Left lung (tissue), 14 donors: ENCODE measurements at places on chromosomes 11 and 22. TPM values are rescaled to one million over a fixed set of nuclear protein-coding genes. Genes with fewer than 3 reads are reported as not detected.

DNA sequence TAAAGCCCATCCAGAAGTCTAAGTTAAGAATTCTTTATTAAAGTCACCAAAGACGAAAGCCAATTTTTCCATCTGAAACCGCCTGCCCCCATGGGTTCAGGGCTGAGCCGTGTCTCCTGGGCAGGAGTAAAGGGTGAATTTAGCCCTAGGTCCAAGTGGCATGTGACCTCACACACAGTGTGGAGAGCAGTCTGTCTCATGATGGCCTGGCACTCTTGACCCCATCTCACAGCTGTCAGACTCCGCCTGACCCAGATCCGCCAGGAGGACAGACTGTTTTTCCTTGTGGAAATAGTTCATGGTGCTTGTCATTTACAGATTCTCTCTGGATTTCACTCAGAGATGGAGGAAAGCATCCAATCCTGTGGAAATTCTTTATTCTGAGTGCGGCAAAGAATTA, 109.7 kb downstream of the GALNT18 start:
- DNase-seq: no peak

- DNase-seq: no peak
Measured at GRCh38 chr11:27280140-27280539, 82.9 kb downstream of the CCDC34 start.

- no peak for DNase-seq
Measured at GRCh38 chr11:57135020-57135751, 46.6 kb upstream of the LRRC55 start.

DNA sequence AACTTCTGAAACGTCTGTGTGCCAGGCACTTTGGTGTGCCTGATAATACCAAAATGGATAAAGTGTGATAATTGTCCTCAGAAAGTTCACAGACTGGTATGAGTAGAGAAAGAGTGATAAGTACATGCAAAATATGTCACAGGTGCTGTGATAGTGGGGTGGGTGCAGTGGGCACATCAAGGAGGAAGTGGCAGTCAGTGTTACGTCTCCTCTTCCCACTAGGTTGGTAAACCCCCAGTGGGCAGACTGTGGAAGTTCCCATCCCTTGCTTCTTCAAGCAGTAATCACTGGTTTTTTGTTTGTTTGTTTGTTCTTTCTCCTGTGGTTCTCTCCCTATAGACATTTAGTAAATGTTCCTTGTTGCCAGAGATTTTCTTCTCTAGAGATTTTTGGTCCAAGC, 5.4 kb downstream of the RNF121 start:
- DNase-seq: no peak

Gene ROBO4
- 39.4 TPM for total RNA-seq

- DNase-seq: no peak
Measured at GRCh38 chr11:82854242-82854641, 46.0 kb downstream of the PRCP start.

DNA sequence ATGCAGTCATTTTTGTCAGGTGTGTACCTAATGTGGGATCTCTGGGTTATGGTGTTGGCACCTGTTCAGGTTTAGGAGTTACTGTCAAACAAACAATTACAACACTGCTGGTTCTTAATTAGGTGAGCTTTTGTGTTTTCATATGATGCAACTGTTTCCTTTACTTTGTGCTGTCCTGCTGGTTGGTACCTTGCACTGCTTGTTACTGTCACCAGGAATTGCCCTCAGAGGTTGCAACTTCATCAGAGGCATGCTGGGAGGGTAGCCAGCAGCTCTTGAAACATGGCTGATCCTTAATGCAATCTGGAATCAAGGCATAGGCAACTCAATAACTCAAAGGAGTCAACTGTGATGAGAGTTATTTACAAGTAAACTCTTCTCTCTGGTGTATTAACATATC, 400.3 kb downstream of the MIAT start:
- DNase-seq: no peak

Gene ANO1
- 6.2 TPM for total RNA-seq

DNA sequence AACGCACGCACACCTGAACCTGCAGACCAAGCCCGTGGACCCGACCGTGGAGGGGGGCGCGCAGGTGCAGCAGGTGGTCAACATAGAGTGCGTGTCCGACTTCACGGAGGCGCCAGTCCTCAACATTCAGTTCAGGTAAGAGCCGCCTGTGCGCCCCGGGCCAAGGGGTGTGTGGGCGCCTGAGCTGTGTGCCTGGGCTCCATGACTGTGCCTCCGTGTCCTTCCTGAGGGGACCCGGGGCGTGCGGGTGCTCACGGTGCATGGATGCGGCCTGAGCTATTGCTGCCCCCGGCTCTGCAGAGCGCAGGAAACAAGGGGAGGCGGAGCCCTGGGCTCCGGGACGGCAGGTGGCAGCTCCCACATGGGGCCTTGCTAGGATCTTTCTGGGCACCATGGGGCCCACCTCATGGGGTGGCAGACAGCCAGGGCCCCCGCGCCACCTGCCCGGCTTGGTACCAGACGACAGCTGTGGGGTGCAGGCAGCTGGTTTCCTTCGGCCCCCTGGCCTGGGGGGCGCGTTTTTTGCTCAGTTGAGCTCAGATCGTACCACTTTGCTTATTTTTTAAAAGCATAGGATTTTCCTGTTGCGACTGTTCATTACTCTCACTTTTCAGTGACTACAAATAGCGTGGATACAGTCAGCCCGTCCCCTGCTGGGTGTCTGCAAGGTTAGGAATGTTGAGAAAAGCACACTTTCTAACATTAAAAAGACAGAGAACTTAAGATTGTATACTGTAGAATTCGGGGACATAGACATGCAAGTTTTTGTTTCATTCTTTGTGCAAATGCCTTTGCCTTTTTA, 28.3 kb downstream of the MUC6 start:
- DNase-seq: no peak

- DNase-seq: no peak
Measured at GRCh38 chr11:19359221-19360000, 118.7 kb upstream of the E2F8 start.

Gene OVCH2
- 4.6 TPM for total RNA-seq

- DNase-seq: peak; percentile 88
Measured at GRCh38 chr22:42376711-42377554, 55.3 kb downstream of the NFAM1 start.

DNA sequence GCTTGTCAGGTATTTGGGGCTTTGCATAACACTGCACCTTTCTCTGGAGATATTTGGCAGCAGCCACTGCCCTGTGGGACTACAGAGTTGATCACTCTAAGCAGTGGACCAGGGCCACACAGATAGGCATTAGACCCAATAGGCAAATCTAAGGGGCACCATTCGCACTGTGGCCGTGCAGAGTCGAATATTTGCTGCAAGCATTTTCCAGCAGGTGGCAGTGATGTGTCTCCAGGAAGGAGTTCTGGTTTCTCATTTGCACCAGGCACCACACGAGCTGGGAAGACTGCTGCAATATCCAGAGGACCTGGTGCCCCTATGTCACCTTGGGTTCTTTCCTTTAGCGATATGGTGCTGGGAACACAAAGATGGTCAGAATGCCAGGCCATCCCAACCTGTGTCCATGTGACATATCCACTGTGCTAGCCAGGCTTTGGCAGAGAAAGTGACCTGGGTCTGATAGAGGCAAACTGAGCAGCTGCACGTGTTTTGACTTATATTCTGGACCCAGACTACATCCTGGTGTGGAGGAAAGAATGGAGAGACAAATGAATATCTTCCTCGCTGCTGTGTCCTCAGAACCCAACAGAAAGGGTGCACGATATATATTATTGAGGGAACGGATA, 318.7 kb downstream of the BUD13 start:
- peak; percentile 22 for DNase-seq

Gene GAB4
- not detected for total RNA-seq

DNA sequence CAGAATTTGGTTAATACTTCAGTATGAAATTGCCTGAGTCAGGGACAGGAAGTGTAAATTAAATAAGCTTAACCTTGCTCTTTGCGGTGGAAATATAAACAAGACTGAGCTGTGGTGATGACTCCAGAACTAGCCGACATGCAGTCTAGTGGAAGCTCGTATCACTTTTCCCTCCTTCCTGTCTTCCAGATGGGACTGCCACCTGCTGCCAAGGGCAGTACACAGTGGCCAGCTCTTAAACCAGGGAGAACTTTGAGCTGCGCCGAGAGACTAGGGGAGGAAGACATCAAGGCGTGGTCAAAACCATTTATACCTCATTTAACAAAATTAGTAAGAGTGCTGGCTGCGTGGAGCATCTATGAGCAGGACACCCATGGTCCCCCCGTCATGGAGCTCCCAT, 31.3 kb upstream of the CTTN start:
- DNase-seq: no peak

Gene OR6A2
- 0.18 TPM for total RNA-seq

DNA sequence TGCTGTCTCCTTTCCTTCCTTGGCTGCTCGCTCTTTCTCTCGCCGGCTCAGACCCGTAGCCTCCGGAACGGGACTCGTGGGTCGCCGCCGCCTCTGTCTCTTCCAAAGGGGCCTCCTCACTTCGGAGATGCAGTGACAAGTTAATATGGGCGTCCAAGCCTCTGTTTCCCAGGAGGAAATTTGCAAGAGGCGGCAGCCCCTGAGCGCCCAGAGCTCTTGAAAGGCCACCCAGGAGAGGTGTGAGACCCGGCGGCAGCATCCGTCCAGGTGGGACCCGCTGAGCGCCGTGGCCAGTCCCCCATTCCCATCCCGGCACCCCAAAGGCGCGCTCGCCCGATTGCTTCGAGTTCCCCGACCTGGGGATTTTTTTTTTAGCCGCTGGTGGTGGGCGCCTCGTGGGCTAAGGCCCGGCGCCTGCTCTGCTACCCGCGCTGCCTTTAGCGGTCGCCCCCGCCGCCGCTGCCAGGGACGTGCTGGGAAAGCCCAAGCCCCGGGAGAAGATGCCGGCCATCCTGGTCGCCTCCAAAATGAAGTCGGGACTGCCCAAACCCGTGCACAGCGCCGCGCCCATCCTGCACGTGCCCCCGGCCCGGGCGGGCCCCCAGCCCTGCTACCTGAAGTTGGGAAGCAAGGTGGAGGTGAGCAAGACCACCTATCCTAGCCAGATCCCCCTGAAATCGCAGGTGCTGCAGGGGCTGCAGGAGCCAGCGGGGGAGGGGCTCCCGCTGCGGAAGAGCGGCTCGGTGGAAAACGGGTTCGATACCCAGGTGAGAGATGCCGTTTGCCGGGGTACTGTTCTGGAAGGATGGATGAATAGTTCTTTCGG, 772 bp downstream of the NAV2 start:
- peak; percentile 79 for DNase-seq

Gene RELT
- total RNA-seq: 30.7 TPM

- DNase-seq: peak; percentile 86
Measured at GRCh38 chr11:9760193-9760575, 96.3 kb downstream of the SWAP70 start.

Gene TMPRSS5
- 0.81 TPM for total RNA-seq

Gene NLRP14
- not detected for total RNA-seq

GRCh38 chr11:124176925-124177715, 6.0 kb upstream of the OR10D3 start:
- DNase-seq: no peak

- DNase-seq: no peak
Measured at GRCh38 chr22:21108379-21109115, 62.8 kb downstream of the LRRC74B start.

- no peak for DNase-seq
Measured at GRCh38 chr22:40547729-40548143, 88.8 kb downstream of the MRTFA start.

Gene UPK2
- total RNA-seq: not detected

- DNase-seq: no peak
Measured at GRCh38 chr11:22415476-22415875, 77.3 kb downstream of the SLC17A6 start.

Gene RASD2
- 1.2 TPM for total RNA-seq

DNA sequence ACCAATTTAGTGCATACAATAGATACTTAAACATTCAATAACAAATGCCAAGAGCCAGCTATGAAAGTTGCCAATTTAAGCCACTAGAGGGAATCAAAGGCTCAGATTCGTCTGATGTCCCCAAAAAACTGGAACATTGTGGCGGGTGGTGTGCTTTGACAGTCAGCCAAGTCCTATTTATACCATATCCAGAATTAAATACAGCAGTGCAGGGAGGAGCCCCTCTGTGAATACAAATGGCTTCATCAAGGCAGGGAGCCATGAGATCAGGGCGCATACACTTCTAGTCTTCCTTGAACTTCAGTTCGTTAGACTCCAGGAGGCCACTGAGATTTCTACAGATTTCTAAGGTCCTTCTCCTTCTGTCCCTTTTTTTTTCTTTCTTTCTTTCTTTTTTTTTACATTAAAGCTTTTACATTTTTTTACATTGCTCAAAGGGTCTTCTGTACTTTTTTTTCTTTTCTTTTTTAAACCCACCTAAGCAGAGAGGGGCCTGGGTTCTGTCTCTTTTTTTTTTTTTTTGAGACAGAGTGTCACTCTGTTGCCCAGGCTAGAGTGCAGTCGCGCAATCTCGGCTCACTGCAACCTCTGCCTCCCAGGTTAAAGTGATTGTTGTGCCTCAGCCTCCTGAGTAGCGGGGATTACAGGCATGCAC, 41.5 kb upstream of the HSPA8 start:
- no peak for DNase-seq

DNA sequence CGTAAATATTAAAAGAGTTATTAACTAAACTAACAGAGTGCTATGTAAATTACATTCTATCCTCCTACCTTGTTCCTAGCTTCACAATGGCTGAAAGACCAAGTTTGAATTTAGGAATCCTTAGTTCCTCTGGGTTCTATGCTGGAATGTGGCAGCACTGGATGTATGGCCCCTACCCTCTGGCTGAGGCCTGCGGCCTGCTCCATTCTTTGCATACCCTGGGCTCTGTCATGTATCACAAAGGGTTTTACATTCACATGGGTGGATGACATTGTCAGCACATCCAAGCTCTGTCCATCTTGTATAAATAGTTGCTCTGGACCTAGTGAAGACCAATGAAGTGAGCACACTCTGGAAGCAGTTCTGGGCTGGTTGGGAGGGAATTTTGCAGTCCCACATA, 54.5 kb downstream of the AASDHPPT start:
- no peak for DNase-seq

DNA sequence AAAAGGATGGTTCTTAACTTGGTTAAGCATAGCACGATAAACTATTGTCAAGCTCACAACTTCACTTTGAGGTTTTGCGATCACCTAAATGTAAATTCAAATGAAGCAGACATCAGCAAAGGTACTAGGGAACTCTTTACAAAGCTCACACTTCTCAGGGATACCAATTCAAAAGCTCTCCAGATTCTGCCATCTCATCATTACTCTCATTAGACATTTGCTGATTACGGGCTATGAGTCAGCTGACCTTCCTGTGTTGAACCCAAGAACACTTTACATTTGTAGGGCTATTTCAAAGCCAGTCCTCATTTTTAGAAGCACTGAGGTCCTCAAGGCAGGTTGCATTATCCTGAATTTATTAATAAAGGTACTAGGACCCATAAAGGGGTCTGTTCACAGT, 28.4 kb upstream of the IZUMO1R start:
- DNase-seq: no peak
